ENCODE measurements at places on chromosomes 2 and 18.

DNA sequence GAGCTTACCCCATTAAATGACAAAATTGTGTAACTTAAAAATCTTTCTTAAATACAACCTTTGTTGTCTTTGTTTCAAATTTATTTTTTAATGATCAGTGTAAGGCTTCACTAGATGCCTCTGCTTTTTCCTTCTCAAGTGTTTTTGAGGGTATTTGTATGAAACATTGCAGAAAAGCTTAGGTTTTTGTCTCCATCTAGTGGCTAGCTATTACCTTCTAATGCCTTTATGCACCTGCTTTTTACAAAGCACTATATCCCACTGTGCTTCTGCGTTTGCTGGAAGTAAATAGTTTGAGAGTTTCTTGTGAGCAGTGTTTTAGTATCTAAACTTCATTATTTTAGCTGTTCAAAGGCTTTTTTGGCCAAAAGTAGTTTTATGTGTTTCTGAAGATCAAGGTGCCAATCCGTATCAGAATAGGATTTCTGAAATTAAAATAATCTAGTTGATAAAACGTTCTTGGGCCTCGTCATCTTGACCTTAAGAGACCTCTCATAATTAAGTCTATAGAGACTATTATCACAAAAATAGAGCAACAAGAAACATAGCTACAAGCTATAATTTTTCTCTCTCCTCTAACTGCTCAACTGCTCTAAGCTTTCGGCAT, 47.0 kb downstream of the IWS1 start:
- peak; percentile 12 for DNase-seq

DNA sequence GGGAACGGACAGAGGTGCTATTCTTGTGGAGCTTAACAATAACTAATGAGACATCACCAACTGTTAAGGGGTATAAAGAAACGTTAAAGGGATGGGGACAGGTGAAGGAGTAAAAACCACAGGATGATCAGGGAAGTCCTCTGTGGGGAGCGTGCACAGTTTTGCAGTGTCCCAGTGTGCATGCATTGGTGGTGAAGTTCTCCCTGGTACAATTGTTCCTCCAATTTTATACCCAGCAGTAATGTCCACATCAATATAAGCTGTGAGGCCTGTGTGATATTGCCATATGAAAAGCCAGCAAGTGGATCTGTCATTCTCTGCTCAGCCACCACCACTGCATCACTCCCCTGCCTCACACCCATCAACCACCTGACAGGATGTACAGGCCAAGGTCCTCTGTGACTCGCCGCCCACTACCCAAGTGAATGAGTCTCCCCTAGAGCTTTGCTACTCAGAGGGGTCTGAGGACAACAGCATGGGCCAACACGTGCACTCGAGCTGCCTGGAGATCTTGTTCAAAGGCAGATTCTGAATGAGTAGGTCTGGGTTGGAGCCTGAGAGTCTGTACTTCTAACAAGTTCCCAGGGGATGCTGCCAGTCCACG, 4.6 kb downstream of the MLPH start:
- DNase-seq, result no peak

DNA sequence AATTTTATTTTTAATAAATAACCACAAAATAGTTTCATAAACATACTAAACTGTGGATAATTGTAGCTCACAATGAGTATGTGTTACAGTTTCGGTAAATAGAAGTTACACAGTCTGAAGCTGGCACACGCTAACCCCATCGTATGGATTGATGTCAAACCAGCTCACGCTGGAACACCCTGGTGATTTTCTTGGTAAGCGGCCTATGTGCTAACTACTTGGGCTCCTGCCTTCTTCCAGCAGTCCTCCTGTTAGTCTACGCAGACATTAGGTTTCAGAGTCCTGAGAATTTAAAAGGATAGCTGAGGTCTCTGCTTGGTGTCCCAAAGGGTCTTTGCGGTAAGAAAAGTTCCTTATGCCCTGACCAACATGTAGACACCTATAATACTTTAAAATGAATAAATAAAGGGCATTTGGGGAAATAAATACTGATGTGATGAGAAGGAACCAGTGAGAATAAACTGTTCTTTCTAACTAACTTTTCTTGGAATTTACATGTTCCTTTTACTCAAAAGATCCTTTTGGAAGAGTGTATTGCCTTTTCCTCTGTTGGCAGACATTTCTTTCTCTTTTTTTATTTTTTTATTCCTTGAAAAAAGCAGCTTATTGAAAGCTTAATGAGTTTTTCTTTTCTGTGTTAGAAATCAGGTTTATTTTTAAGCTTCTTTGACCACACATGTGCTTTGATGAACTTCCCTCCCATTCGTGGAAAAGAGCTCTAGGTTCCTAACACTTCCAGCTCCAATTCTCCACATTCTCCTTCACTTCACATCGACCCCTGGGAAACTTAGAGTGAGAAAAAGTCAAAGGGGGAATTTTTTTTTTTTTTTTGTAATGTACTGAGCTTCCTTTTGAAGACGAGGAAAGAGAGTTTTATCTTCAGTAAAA, 322.2 kb downstream of the IRS1 start:
- no peak for DNase-seq

- no peak for DNase-seq
Observed at GRCh38 chr18:63907664-63908063, at the start of gene SERPINB10. SERPINB10 (plus strand) TSS chr18:63907958; CDS start chr18:63915511, 7,553 bp downstream.

DNA sequence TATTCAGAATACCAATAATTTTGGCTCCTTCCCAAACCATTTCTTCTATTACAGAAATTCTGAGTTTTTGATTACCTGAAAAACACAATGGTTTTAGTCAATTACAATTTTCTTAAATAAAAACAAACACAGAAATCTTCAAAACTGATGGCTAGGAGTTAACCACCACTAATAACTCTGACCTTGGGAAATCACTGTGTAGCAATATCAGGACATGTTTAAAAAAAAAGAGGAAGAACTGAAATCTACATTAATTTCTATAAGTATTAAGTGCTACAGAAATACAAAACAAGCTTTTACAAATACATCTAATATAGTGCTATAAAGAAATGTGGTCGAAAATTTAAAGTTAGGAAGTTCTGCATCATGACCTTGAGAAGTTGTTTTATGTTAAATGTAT, 14.9 kb downstream of the L3MBTL4 start:
- no peak for DNase-seq

DNA sequence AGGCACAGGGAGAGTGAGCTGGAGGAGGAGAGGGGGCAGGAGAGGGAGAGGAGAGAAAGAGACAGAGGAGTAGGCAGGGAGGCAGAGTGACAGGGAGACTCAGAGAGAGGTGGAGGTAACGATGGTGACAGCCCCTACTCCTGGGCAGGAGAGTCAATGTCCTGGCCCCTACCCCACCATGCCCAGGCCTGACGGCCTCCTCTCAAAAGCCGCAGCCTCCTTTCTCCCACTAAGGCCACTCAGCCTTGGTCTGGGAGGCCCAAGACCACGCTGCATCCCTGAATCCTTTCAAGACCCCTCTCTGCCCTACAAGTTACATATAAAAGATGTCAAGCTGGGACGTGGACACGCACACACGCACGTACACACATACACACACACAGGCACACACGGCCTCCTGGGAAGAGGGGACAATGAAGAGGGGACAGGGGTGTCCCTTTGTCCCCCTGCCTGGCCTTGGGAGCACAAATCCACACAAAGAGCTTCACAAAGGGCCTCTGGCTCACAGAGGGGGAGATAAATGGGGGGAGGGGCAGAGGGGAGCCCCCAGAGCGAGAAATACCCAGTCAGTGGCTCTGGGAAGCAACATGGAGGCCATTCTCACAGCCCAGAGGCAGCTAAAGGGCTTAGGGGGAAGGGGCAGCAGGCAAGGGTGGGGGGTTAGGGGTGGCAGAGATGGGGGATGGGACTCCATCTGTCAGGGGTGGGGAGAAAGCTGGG, 19.5 kb upstream of the TNS1 start:
- DNase-seq, result no peak

DNA sequence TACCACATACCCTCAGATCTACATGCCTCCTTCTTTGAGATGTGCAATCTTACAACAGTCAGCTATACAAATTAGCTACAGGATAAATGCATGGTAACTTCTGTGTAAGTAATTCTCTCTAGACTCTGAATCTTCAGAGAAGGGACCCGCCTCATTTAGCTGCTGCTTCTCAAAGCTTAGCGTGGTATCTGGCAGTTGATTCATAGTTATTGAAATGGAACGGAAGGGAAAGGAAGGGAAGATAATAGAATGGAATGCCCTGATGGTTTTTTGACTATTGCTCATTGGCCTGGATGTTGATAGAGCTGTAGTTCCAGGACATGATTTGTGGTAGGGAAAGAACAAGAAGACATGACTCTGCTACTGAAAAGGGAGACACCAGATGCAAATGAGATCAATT, 498.1 kb upstream of the CRIM1 start:
- DNase-seq, result no peak

DNA sequence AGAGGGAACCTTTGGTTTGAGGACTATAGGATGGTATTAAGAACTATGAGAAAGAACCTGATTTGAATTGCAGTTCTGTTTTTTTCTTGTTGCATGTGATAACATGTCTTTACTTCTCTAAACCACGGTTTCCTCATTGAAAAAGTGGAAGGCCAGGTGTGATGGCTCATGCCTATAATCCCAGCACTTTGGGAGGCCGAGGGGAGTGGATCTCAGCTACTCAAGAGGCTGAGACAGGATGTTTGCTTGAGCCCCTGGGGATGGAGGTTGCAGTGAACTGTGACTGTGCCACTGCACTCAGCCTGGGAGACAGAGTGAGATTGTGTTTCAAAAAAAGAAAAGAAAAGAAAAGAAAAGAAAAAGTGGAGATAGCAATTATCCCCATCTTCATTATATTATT, 32.3 kb downstream of the SCN9A start:
- DNase-seq, result peak; percentile 60

DNA sequence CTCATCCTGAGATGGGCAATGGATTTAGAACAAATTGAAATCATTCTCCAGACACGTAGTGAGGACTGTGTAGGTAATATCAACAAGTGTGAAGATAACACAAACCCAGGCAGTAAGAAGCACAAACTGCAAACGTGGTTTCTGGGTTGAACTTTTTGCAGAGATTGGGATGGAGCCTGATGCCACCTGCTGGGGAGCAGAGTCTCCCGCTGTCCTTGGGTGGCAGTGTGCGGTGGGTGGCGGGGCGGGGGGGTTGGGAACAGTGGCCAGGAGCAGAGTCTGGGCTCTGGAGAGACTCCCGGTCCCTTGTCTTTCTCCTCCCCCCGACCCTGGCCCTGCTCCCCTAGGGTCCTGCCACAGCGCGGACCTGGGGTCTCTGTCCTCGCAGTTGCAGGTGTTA, 19.5 kb downstream of the TRAF3IP1 start:
- DNase-seq, result no peak

DNA sequence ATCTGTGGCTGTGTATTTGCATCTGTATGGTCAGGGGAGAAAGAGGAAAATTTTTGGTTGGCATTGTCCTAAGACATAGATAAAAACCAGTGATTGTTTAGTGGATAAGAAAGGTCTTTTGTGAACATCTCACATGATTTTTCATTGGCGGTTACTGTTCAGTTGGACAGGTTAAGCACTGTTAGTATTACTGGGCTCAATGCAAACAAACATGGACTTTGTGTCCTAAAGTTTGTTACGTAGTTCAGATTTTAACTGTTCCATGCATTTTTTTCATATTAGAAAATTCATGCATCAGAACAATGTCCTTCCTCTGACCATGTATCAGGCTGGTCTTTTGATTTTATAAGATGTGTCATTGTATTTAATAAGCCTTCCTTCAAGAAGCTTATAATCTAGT, 368.0 kb downstream of the MEIS1 start:
- DNase-seq, result no peak

GRCh38 chr2:65093211-65093610, 36.7 kb downstream of the RAB1A start:
- no peak for DNase-seq

DNA sequence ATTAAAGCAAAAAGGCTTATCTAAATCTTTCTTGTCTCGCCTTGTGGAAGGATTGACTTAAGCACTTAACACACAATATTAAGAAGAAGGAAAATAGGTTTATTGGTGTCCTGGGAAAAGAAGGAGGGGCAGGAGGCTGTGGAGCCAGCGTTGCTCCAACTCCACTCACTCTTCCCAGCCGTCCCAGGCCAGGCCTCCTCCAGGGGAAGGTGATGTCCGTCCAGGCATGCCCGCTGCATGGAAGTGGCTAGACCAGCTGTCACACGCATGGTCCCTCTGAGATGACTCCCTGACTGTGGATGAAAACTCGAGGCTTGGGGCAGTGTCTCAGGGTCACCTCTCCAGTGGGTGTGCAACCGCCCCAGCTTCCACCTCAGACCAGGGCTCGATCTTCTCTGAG, 281.1 kb downstream of the GALR1 start:
- no peak for DNase-seq

DNA sequence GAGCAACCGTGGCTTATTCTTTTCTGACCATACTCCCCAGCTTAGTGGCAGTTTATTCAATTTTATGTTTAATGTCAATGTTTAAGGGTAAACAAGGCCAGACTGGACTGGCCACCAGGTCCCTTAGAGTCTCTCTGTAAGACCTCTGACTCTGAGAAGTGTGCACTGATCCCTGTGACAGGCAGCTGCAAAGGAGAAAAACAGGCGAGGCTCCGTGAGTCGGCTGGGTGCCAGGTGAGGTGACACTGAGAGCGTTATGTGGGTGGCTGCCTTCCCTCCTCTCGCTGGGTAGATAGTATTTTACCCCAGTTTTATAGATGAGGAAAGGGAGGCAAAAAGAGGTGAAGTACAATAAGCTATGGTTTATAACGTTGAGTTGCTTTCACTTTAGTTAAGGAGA, 139.4 kb upstream of the HDAC4 start:
- DNase-seq, result no peak

GRCh38 chr2:76958749-76959148, 563.4 kb downstream of the LRRTM4 start:
- DNase-seq, result no peak

DNA sequence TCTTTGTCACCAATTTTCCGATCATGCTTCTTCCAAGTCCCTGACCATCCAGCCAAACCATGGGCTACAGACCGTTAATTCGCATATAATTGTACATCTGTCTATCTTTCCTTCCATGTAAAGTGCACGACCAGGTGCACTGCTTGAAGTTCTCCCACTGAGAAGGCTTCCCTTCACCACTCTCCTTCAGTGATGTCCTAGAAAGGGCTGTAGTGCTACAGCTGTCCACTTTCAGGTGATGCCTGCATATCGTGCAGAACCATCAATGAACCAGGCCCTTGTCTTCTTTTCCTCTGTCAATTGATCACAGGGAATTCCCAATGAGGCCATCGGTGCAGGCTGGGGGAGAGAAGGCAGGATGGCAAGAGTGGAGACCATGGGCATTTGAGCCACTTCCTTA, 148.9 kb downstream of the TMEM182 start:
- no peak for DNase-seq

GRCh38 chr2:16726147-16726546, 60.5 kb upstream of the CYRIA start:
- DNase-seq, result no peak

DNA sequence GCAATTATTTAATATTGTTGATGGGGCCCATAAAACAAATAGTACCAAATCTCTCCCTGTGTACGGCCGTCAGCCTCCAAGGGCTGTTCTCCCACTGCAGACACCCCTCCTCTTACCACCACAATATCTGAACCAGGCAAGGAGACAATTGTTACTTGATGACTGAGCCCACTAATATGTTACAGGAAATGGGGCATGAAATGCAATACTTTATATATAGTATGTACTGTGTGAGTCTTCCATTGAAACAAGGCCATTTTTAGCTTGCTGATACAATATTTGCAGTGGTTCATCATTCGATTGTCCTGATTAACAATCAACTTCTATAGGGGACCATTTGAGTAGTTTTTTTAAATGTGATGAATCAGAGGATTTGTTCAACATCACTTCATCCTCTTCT, 307.3 kb downstream of the GBX2 start:
- DNase-seq, result no peak

- DNase-seq, result no peak
Observed at GRCh38 chr2:187003038-187003554, 154.1 kb upstream of the ZSWIM2 start.
